Activated naive CD4-positive, alpha-beta T cell (primary cell): ENCODE measurements at places on chromosomes 1 and 21.
A peak's percentile ranks its signal among the peaks of the same experiment; 100 is the strongest.

DNA sequence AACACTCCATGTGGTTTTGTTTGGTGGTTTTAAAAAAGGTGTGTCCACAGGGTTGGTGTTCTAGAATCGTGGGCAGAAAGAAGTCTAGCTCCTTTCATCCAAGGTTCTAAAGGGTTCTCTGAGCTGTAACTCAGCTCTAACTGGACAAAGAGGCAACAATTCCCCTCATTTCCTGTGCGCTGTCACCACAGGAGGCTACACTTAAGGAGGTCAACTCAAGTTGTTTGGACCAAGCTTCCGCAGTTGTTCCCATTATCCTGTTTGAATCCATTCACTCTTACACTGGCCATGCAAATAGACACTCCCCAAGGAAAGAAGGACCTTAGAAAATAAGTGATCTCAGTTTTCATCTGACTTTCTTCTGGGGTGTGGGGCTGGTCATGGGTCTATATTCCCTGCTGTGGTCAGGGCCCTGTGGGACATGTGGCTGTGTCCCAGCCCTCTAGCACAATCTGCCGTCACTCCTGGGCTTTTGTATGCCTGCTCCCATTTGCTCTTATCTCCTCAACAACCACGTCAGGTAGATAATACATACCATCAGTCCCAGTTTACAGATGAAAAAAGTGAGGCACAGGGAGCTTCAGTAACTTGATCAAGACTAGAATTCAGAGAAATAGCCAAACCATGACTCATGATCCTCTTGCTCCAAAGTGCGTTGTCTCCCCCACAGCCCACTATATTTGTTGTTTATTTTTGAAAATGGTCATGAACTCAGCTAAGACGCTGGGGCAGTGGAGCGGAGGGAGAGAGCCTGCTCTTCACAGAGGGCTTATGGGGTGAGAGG is 103.6 kb downstream of the RHOU start:
- DNase-seq: no peak

- no peak for DNase-seq
Observed at GRCh38 chr1:59866462-59866861, 51.7 kb downstream of the HOOK1 start.

GRCh38 chr1:226738995-226739695 is at the start of gene ITPKB:
TSS of gene ITPKB (minus strand) at chr1:226739282. CDS start at chr1:226737458, 1,824 bp downstream.
- peak; percentile 37 for DNase-seq

DNA sequence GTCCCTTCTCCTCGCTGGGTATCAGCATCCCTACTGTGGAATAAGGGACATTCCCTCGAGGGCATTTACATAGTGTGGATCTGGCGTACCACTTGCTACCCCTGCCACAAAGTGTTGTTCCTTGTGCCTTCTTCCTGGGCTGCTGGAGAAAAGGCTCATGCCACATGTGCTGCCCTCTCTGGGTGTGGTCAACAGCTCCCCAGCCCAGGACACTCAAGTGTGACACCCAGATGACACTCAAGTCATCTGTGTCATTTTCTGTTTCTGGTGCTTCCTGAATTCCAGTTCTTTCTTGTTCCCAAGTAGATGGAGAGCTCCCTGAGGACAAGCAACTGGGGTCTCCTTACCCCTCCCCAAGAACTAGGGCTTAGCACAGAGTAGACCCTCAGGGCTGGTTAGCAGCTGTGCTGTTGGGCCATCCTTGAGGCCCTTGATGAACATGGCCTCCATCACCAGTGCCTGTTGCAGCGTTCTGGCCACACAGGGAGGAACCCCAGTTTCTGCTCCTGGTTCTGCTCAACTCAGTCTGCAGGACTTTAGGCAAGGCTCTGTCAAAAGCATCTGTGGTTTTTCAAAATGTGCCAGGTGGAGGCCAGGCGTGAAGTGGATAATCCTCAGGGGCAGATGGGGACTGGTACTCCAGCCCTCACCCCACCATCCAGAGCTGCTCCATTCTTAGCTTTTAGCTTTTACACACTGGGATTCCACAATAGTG is 49.0 kb upstream of the CLIC4 start:
- DNase-seq: no peak

DNA sequence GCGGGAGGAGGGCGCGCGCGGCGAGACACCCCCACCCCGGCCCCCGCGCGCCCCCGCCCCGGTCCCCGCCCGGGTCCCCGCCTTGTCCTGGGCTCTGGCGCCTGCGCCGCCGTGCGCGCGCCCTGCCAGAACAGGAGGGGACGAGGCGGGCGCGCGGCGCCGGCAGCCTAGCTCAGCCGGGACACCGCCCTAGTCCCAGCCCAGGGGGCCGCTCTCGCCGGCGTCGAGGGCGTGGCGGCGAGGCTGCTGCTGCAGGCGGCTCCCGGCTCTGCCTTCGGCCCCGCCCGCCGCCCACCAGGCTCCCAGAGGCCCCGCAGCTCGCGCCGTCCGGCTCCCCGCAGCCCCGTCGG is at the start of gene RCAN3:
RCAN3 (plus strand) TSS at position 128 of the 350 bp plus-strand sequence. CDS start 11,537 bp downstream, outside the sequence.
- peak; percentile 85 for DNase-seq

DNA sequence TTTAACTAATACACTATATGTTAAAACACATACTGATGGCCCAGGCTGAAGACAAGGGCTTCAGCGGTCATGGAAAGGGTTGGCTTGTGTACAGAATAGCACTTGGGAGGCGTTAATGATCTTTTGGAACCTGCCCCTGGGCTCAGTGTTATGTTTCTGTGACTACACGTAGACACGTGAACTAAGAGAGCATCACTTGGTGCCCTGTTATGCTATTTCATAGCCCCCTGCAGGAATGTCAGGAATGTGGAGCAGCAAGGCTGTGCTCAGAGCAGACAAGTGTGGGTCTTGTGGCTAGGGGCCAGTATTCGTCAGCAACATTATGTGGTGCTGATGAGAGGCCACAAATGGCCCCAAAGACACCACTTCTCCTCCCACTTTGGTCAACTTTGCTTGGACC is 132.4 kb downstream of the MAP3K21 start:
- DNase-seq: no peak

- DNase-seq: no peak
Observed at GRCh38 chr1:55129194-55129728, 85.9 kb downstream of the USP24 start.

DNA sequence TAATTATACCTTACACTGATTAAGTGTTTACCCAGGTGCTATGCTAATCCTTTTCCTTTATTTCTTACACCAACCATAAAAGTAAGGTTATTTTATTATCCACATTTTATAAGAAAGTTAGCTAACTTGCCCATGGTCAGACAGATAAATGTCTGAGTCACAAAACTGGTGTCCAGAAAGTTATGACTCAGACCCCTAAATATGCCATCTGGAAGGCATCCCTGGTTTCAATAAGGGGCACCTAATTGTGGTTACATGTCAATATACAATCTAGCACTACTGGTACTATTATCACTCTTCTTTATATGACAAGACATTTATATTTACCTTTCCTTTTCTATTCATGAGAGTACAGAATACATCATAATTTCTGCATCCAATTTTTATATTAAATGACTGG is 496.5 kb upstream of the ADGRL2 start:
- no peak for DNase-seq

DNA sequence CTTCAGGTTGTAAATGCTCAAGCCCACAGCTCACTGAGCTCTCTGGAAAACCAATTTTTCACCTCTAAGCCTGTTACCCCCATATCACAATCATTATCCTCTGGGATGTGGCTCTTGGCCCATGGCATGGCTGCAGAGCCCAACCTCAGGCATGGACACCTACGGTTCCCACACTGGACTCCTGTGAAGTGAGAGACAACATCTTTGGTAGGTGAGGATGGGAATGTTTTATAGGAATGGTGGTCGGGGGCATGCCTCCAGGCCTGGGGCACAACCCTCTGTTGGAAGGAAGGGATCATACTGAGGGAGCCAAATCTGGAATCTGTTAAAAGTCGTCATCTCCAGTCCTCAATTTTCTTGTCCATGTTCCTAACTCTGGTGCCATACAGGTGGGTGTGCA is 179.1 kb downstream of the FOXD2 start:
- no peak for DNase-seq

DNA sequence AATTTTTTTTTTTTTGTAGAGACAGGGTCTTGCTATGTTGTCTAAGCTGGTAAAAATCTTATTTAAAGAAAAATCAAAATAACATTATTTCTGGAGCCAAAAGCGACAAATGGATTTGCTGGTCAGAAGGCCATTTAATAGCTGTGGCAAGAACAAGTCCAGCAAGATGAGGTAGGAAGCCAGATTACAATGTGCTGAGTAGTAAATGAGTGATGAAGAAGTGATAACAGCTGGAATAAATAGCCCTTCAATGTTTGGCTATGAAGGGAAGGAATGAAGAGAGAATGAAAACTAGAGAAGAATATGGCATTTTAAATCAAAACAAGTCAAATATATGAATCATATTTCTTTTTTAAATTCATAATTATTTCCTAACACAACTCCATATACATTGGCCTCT is 34.5 kb downstream of the SYDE2 start:
- no peak for DNase-seq

DNA sequence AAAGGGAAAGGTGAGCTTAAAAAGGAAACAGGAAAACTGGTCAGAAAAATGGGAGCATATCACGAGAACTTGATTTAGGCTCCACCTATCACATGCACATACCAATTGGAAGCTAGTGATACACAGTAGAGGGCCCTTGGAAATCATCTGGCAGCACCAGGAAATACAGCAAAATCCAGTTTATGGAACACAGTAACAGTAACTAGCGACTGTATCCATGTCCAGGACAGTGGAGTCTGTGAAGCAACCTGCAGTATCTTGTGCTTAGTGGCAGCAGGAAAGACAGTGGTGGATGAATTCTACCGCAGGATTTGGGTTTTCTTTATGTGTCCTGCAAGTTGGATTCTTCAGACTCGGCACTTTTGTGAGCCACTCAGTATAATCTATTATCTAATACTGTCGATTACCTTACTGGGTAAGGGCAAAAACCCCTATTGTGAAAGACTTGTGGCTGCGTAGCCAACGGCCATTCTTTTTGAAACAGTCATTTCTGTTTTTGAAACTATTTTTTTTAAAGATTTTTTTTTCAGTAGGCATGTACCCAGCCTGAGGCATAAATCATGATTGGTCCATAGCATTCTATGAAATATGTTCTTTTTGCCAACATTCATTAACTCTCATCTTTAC is 1.6 kb upstream of the KDM4A start:
- DNase-seq: no peak

- DNase-seq: no peak
Observed at GRCh38 chr1:218930472-218931241, 243.0 kb upstream of the LYPLAL1 start.

GRCh38 chr1:186188004-186188539 is 187.0 kb downstream of the TPR start:
- DNase-seq: no peak
